NCI-H1105 (cell line): ENCODE measurements at places on chromosomes 6 and 20.

DNA sequence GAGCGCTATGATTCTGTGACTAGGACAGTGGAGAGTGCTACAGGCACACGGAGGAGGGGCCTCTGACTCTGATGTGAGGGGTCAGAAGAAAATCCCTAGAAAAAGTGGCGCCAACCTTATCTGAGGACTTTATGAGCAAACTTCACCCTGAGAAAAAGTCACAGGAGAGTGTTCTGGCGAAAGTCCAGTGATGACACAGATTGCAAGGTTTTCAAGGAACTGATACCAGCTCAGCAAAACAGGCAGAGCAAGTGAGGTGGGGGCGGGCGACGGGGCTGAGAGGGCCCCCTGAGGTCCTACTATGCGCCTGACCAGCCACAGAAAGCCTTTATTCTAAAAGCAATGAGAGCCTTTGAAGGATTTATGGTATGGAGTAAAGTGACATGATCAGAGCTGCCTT, 73.3 kb downstream of the SLC22A23 start:
- no peak for DNase-seq

- no peak for DNase-seq
These were observed 34.6 kb upstream of the CITED2 start for GRCh38 chr6:139409026-139409425.

DNA sequence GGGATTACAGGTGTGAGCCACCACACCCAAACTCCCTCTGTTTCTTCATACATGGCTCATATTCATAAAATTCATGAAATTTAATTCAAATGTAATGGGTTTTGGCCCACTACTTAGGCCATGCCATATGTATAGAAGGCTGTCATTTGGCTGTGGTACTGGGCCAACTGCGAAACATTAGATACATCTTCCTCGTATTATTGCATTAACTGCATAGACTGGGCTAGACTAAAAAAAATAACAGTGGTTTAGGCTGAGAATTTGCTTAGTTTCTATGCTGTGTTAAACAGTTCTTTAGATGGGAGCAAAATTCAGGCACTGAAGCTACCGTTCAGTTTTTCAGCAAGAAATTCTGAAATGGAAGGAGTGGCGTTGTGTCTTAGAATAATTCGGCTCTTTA, 133.6 kb downstream of the DOK5 start:
- DNase-seq, result no peak

DNA sequence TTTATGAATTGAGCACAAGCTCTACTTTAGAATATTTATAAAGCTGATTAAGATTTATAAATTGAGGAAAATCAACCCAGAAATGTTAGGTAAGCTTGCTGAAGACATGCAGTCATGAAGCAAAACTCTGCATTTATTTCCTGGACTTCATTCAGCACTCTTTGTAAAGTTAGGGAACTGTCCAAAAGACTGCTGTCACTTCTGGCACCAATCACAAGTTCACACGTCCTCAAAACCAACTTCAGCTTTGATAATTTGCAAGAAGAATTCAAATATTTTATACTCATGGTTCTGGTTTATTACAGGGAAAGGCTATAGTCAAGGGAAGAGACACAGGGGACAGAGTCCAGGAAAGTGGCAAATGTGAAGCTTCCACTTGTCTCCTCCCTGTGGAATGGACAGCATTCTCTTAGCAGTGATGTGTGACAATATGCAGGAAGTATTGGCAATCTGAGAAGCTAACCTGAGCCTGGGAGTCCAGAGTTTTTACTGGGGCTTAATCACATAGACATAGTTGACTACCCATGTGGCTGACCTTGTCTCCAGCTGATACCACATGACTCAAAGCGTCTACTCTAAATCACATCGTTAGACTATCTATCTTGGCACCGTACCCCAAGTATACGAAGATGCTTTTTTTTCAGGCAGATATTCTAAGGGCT, 85.4 kb downstream of the PPP1R14C start:
- DNase-seq, result no peak

GRCh38 chr6:107098436-107099307, 16.6 kb downstream of the BEND3 start:
- no peak for DNase-seq
